ENCODE measurements at places on chromosomes 1 and 21.
A peak's percentile ranks its signal among the peaks of the same experiment; 100 is the strongest.

DNA sequence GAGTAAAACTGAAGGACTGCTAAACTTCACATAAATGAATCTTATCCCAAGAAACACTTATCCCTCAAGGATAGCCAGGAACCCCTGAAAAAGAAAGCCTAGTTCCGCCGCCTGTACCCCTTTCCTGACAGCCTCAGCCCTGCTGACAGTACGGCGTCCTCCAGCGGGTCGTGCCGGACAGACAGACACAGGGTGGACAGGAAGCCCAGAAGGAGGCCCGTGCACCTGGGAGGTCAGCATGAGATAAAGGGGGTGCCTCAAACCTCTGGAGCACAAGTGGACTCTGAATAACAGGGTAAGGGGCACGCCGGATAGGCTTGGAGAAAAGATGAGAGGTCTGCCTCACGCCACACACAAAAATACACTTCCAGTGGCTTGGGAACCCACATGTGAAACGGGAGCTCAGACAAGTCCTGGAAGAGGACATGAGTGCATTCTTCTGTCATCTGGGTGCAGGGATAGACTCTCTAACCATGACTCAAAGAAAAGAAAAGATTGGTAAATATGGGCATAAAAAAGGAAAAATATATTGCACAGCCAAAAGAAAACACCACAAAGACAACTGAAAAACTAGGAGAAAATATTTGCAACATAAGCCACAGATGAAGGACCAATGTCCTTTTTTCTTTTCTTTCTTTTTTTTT is 17.3 kb upstream of the ADARB1 start:
- no peak overlapping the region for H3K27ac ChIP-seq
- H3K27me3 ChIP-seq, result peaks cover 4% of the 10 kb centered on the region
- no peak overlapping the region for H3K4me3 ChIP-seq
- no peak for DNase-seq
- H3K4me1 ChIP-seq, result peaks cover 10% of the 10 kb centered on the region

- H3K27ac ChIP-seq, result no peak overlapping the region
- no peak for DNase-seq
- H3K36me3 ChIP-seq, result no peaks in the 10 kb centered on the region
- H3K4me3 ChIP-seq, result no peak overlapping the region
- no peaks in the 10 kb centered on the region for H3K4me1 ChIP-seq
Measured at GRCh38 chr1:2009101-2010053, 5.8 kb upstream of the CFAP74 start.

- no peaks in the 10 kb centered on the region for H3K36me3 ChIP-seq
- no peak overlapping the region for H3K4me3 ChIP-seq
- DNase-seq, result peak; percentile 8
- no peak overlapping the region for H3K27ac ChIP-seq
Measured at GRCh38 chr1:53576866-53577760, 117.9 kb downstream of the DMRTB1 start.

- peaks cover 16% of the 10 kb centered on the region for H3K27me3 ChIP-seq
- no peak overlapping the region for H3K4me3 ChIP-seq
- no peak overlapping the region for H3K27ac ChIP-seq
- no peaks in the 10 kb centered on the region for H3K36me3 ChIP-seq
Measured at GRCh38 chr1:111943066-111943465, 46.4 kb downstream of the KCND3 start.

DNA sequence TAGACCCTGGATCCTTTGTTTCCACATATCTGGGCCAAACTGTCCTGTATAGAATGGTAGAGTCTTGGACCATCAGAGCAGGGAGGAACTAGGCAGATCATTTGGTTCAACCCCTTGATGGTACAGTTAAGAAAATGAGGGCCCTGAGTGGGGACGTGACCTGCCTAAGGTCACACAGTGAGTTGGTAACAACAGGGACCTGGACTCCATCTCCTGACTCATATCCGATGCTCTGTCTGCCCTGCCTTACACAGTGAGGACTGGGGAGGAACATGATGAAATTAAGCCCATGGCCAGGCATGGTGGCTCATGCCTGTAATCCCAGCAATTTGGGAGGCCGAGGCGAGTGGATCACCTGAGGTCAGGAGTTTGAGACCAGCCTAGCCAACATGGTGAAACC is 440.2 kb downstream of the PTPRU start:
- DNase-seq, result peak; percentile 29
- H3K4me3 ChIP-seq, result no peak overlapping the region
- no peaks in the 10 kb centered on the region for H3K36me3 ChIP-seq
- peaks cover 4% of the 10 kb centered on the region for H3K4me1 ChIP-seq

DNA sequence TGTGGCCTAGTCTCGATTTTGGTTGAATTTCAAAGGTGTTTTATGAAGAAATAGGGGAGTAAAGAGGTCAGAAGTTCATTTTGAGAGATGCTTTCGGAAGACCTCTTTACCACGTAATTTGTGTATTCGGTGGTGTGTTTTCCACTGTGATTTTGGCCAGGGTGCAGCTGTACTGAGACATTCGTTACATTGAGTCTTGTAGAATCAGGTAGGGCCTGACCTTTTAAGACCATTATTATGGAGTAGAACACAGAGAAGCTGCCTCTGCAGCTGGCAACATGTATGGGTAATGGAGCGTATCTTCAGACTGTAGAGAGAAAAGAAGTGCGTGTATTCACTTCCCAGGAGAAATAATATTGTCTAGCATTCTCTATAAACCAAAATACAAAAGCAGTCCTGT is 326.5 kb downstream of the PDE4B start:
- H3K27ac ChIP-seq, result no peak overlapping the region
- H3K4me1 ChIP-seq, result peaks cover 15% of the 10 kb centered on the region
- H3K27me3 ChIP-seq, result peaks cover 29% of the 10 kb centered on the region
- no peaks in the 10 kb centered on the region for H3K36me3 ChIP-seq
- DNase-seq, result no peak

GRCh38 chr1:40944326-40944725 is 35.2 kb upstream of the CTPS1 start:
- H3K27me3 ChIP-seq, result no peaks in the 10 kb centered on the region
- H3K4me3 ChIP-seq, result no peak overlapping the region
- peaks cover 3% of the 10 kb centered on the region for H3K36me3 ChIP-seq
- peak overlapping the region; percentile 83 for H3K27ac ChIP-seq
- H3K4me1 ChIP-seq, result peaks cover 3% of the 10 kb centered on the region
- no peak for DNase-seq

- no peak overlapping the region for H3K27ac ChIP-seq
- DNase-seq, result no peak
- H3K36me3 ChIP-seq, result peaks cover 2% of the 10 kb centered on the region
- no peak overlapping the region for H3K4me3 ChIP-seq
- no peaks in the 10 kb centered on the region for H3K27me3 ChIP-seq
Measured at GRCh38 chr1:58950897-58951296, 167.1 kb upstream of the JUN start.

GRCh38 chr1:85484716-85485115 is 19.8 kb upstream of the DDAH1 start:
- no peaks in the 10 kb centered on the region for H3K27me3 ChIP-seq
- H3K4me1 ChIP-seq, result no peaks in the 10 kb centered on the region
- no peak for DNase-seq
- no peak overlapping the region for H3K27ac ChIP-seq

DNA sequence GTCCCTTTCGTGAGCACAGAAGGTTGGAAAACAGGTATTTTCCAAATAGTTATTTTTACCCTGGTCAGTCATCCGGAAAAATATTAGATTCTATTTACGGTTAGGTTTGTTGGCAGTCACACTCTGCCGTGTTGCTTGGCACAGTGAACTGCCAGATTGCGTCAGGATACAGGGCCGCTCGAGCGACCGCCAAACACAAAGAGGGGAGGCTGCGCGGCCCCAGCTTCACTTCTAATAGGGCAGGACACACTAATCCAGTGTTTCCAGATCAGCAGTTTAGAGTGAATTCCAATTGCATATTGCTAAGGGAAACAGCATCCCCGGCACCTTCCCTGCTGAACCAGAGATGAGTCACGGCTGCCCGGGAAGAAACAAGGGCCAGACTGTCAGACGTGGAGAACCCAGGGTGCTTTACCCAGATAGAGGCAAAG is 22.9 kb downstream of the UMODL1 start:
- no peak for DNase-seq
- H3K36me3 ChIP-seq, result peaks cover 2% of the 10 kb centered on the region
- H3K4me1 ChIP-seq, result peaks cover 4% of the 10 kb centered on the region
- H3K27ac ChIP-seq, result no peak overlapping the region
- no peak overlapping the region for H3K4me3 ChIP-seq

GRCh38 chr1:230123280-230124185 is 56.5 kb downstream of the GALNT2 start:
- H3K27ac ChIP-seq, result no peak overlapping the region
- peaks cover 29% of the 10 kb centered on the region for H3K4me1 ChIP-seq
- no peak for DNase-seq
- no peak overlapping the region for H3K4me3 ChIP-seq
- H3K27me3 ChIP-seq, result no peaks in the 10 kb centered on the region
- H3K36me3 ChIP-seq, result peaks cover 7% of the 10 kb centered on the region

DNA sequence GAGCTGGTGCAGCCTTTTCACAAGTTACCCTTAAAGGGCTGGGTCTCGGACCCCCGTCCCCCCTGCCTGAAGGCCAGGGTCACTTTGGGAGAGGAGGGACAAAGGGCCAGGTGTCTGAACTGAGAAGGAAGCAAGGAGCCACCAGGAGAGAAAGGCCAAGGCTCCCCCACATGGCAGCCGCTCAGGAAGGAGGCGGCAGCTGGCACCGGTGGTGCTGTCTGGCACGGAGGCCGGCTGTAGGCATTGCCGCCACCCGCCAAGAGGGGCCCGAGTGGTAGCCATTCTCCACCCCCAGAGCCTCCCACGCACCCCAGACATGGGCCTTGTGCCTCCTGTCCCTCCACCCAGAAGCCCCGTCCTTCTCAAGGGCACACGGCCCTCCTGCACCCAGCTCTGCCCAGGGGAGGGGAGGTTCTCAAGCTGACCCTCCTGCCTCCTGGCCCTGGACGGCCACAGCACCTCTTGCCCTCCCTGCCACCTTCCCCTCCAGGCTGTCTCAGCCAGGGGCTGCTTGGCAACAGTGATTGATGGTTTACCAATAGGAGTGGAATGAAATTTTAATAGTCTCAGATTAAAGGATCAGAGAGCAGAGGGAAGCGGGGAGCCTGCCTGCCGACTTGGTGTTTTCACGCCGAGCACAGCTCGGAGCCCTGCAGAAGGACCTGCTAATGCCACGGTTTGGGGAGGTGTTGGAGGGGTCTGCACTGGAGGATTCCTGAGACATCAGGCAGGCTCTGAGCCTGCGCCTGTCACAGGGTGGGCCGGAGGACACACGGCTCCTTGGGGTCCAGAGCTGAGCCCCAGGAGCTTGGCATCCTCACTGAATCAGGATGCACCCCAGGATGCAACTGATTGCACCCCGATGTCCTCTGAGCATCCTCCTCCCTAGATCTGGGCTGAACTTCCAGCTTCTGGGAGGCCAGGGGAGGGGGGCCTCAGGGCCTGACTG is 211.9 kb upstream of the VAMP3 start:
- H3K27ac ChIP-seq, result no peak overlapping the region
- no peak overlapping the region for H3K4me3 ChIP-seq
- H3K4me1 ChIP-seq, result peaks cover 22% of the 10 kb centered on the region
- H3K27me3 ChIP-seq, result peaks cover 13% of the 10 kb centered on the region

DNA sequence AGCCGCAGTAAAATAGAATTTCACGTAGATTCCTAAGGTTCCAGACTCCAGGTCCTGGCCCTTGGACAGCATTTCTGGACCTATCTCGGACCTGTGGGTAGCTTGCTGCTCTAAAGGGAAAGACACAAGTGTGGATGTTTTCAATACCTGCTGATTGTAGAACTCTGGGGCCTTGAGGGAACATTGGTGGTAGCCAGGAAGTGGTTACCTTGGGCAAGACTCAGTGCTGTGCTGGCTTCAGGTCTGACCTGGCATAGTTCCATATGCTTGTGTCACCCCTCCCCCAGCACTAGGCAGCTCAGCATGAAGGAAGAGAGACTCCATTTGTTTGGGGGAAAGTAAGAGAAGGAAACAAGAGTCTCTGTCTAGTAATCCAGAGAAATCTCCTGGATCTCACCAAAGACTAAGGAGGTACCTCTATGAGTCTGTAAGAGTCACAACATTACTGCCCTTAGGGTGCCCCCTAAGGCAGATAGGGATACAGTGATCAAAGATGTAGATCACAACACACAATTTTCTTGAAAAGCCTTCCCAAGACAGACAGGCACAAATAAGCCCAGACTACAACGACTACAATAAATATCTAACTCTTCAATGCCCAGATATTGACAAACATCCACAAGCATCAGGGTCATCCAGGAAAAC is 398.8 kb downstream of the TGFB2 start:
- no peak overlapping the region for H3K4me3 ChIP-seq
- H3K36me3 ChIP-seq, result peaks cover 13% of the 10 kb centered on the region
- H3K27ac ChIP-seq, result no peak overlapping the region
- no peaks in the 10 kb centered on the region for H3K27me3 ChIP-seq

- no peak overlapping the region for H3K27ac ChIP-seq
- DNase-seq, result no peak
Measured at GRCh38 chr1:212683357-212683722, 16.3 kb downstream of the BATF3 start.

- H3K27me3 ChIP-seq, result no peaks in the 10 kb centered on the region
- H3K4me1 ChIP-seq, result peaks cover 7% of the 10 kb centered on the region
- H3K4me3 ChIP-seq, result no peak overlapping the region
- H3K36me3 ChIP-seq, result peaks cover 12% of the 10 kb centered on the region
- DNase-seq, result no peak
Measured at GRCh38 chr1:92754000-92754718, 30.7 kb downstream of the EVI5 start.

- no peaks in the 10 kb centered on the region for H3K4me1 ChIP-seq
- DNase-seq, result no peak
- H3K36me3 ChIP-seq, result no peaks in the 10 kb centered on the region
Measured at GRCh38 chr1:147185432-147185831, 13.2 kb upstream of the PRKAB2 start.

- no peak overlapping the region for H3K4me3 ChIP-seq
- H3K27me3 ChIP-seq, result peaks cover 15% of the 10 kb centered on the region
- no peak overlapping the region for H3K27ac ChIP-seq
- DNase-seq, result no peak
- H3K36me3 ChIP-seq, result no peaks in the 10 kb centered on the region
Measured at GRCh38 chr1:208100906-208101305, 143.3 kb downstream of the PLXNA2 start.

- no peak overlapping the region for H3K27ac ChIP-seq
- no peak overlapping the region for H3K4me3 ChIP-seq
- H3K27me3 ChIP-seq, result no peaks in the 10 kb centered on the region
- H3K4me1 ChIP-seq, result peaks cover 6% of the 10 kb centered on the region
- H3K36me3 ChIP-seq, result peaks cover 35% of the 10 kb centered on the region
- no peak for DNase-seq
Measured at GRCh38 chr21:36347962-36348328, 27.9 kb downstream of the MORC3 start.
